ENCODE measurements at places on chromosomes 7 and 10. TPM values are rescaled to one million over a fixed set of nuclear protein-coding genes. Genes with fewer than 3 reads are reported as not detected.

Gene ZNF117
- total RNA-seq: 7.3 TPM

Gene NRG3
- total RNA-seq: not detected

Gene ZFAND2A
- 65.1 TPM for total RNA-seq

GRCh38 chr7:97480772-97481390 lies 251.0 kb upstream of the TAC1 start:
- no peak overlapping the region for H3K4me3 ChIP-seq
- peaks cover 14% of the 10 kb centered on the region for H3K27me3 ChIP-seq
- no peak overlapping the region for H3K27ac ChIP-seq
- no peaks in the 10 kb centered on the region for H3K36me3 ChIP-seq
- DNase-seq: no peak

- H3K27me3 ChIP-seq: no peaks in the 10 kb centered on the region
- H3K4me1 ChIP-seq: no peaks in the 10 kb centered on the region
- no peak overlapping the region for H3K4me3 ChIP-seq
- DNase-seq: no peak
Measured at GRCh38 chr10:119413471-119414080, 128.9 kb downstream of the RGS10 start.

- no peaks in the 10 kb centered on the region for H3K36me3 ChIP-seq
- no peak for DNase-seq
- no peaks in the 10 kb centered on the region for H3K27me3 ChIP-seq
- H3K27ac ChIP-seq: no peak overlapping the region
Measured at GRCh38 chr7:93958651-93959050, 37.1 kb downstream of the GNG11 start.

DNA sequence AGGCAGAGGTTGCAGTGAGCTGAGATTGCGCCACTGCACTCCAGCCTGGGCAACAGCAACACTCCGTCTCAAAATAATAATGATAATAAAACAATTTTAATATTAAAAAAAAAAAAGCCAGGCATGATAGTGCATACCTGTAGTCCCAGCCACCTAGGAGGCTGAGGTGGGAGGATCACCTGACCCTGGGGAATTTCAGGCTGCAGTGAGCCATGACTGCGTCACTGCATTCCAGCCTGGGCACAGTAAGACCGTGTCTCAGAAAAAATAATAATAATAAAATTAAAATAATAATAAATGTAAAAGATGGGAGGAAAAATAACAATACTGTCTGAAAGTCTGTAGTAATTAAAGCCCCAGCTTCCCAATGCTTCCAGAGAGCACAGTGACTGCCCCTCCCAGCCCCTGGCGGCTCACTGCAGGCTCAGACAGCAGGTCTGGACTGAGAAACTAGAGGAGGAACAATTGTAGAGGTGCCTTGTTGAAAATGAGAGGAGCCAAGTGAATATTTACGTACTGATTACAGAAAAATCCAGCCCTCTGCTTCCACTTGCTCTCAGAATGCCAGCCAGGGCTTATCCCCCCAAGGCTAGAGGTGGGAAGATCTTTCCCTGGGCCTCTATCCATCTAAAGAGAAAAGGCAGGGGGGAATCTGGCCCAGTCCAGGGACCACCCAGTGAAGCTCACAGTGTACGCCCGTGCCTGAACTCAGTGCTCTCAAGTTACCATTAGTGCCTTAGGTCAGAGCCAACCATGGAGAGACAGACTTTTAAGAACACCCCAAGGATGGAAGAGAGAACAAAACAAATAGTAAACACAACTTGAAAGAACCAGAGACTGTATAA lies 112.8 kb downstream of the PARD3 start:
- no peaks in the 10 kb centered on the region for H3K27me3 ChIP-seq
- peaks cover 44% of the 10 kb centered on the region for H3K4me1 ChIP-seq
- no peak overlapping the region for H3K27ac ChIP-seq
- no peaks in the 10 kb centered on the region for H3K36me3 ChIP-seq

DNA sequence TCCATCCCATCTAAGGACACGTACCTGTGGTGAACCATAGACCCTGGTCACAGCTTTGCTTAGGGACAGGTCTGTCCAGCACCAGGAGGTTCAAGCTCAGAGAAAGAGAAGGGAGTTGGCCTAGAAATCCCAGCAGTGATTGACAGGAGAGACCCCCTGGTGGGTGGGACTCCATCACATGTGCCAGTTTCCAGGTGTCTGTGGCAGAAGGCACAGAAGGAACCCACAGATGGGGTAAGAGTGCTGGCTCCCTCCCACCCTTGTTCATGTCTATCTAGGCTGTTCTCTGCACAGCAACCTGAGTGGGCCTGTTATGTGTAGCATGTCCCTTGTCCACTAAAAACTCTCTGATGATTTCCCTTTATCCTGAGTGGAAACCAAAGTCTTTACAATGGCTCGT lies 54.0 kb upstream of the GRB10 start:
- DNase-seq: no peak
- H3K4me1 ChIP-seq: peaks cover 38% of the 10 kb centered on the region
- no peaks in the 10 kb centered on the region for H3K27me3 ChIP-seq
- no peak overlapping the region for H3K27ac ChIP-seq
- no peak overlapping the region for H3K4me3 ChIP-seq

DNA sequence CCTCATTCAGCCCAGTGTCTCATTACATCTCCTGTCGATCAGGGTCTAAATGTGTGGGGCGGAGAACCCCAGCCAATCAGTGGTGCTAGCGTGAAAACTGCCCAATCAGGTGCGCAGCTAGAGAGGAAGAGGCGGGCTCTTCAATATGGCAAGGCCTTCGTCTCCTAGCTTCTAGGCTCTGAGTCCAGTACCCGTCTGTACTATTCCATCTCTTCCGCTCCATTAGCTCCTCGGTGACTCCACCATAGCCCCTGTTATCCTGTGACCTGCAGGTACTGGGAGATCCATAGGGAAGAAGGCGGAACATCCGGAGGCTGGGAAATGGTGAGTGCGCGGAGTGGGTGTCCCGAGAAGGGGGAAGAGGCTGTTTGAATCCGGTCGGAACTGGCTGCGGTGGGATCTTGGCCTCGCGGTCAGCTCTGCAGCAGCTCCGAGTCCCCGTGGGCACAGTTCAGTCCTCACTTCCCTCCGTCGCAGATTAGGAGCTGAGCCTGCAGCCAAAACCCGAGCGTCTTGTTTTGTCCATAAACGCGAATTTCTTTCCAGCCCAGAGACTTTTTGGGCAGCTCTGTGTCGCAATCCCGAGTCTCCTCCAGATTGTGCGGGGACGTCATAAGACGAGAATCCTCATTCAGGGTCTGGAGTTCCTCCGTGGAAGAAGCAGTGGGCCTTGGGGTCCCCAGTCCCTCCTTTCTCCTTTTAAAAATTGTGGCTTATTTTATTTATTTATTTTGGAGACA lies at the start of gene ZNF727:
Gene ZNF727 (plus strand): TSS at position 134 of the 740 bp plus-strand sequence. CDS start 188 bp downstream, at position 322.
- no peaks in the 10 kb centered on the region for H3K27me3 ChIP-seq
- H3K36me3 ChIP-seq: no peaks in the 10 kb centered on the region
- DNase-seq: no peak
- no peak within 1 kb of the TSS for H3K4me3 ChIP-seq
- no peaks in the 10 kb centered on the region for H3K4me1 ChIP-seq

- no peak overlapping the region for H3K27ac ChIP-seq
- no peaks in the 10 kb centered on the region for H3K36me3 ChIP-seq
- no peak overlapping the region for H3K4me3 ChIP-seq
- H3K4me1 ChIP-seq: no peaks in the 10 kb centered on the region
Measured at GRCh38 chr10:63683223-63683622, 162.0 kb downstream of the REEP3 start.

All from PC-9 (cell line).